GM23248 (cell line): ENCODE measurements at places on chromosomes 5 and 9.

DNA sequence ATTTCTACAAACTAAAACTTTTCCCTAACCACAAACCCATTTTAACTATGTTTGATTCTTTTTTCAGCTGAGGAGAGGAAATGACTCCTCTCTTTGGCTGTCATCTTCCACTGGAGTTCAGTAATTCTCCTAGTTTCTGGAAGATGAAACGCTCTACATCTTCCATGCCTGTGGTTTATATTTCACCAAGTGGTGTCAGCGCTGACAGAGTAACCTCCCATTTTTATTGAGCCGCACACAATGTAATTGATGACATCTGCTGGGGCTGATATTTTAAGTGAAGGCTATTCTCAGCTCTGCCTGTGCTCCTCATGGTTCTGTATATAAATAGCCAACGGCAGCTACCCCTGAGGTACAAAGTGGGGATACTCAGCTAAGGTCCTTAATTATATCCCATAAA, 234.6 kb downstream of the SPOCK1 start:
- DNase-seq: peak; percentile 92

- no peak for DNase-seq
Measured at GRCh38 chr5:151766975-151767374, 4.8 kb upstream of the G3BP1 start.

DNA sequence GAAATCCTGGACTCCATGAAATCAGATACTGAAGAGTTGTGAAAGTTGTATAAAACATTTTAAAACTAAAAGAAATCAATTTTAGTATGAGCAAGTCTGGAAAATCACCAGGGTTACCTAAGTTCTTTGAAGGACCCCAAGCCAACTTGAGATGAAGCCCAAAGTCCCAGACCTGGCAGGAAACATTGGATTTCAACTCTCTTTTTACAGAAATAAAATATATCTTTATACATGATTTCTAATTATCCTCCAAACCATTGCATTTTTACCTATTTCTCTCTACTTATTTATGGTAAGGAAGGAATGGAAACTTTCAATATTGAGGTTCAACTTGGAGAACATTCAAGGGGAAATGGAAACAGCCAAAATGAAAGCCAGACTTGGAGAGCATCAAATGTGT, 390.6 kb upstream of the C9orf72 start:
- DNase-seq: no peak

- peak; percentile 78 for DNase-seq
Measured at GRCh38 chr9:124771867-124772679, 962 bp upstream of the NR6A1 start.

- DNase-seq: no peak
Measured at GRCh38 chr5:148849461-148849860, 23.1 kb downstream of the ADRB2 start.

DNA sequence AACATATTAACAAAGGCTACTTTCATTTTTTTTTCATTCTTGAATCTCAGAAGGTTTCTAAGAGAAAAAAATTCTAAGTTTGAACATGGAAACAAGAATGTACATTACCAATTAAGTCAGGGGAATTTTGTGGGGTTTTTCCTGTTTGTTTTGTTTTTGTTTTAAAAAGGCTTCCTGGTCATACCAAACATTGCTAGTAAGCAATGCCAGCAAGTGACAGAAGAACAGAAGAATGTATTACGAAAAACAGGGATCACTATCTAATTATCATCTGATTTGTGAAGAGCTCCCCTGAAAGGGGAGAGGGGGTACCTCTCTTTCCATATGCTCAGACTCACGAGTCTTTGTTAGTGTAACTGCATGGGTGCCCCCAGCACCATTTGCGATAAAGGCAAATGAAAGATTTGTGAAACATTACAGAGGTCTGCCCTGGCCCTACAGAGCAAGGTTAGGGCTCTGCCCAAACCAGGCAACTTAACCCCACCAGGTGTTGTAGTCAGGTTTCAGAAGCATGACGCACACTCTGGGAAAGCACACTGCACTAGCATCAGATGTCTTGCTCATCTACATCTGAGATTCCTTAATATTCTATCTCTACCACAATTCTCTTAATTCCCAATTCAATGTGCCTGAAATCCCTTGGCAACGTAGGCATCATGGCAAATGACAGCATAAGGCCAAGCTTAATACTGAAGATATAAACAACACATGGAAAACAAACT, 268.2 kb downstream of the MLLT3 start:
- peak; percentile 44 for DNase-seq

GRCh38 chr9:111236332-111236731, 93.7 kb downstream of the OR2K2 start:
- no peak for DNase-seq

GRCh38 chr9:90085633-90086032, 480.8 kb downstream of the GADD45G start:
- no peak for DNase-seq

DNA sequence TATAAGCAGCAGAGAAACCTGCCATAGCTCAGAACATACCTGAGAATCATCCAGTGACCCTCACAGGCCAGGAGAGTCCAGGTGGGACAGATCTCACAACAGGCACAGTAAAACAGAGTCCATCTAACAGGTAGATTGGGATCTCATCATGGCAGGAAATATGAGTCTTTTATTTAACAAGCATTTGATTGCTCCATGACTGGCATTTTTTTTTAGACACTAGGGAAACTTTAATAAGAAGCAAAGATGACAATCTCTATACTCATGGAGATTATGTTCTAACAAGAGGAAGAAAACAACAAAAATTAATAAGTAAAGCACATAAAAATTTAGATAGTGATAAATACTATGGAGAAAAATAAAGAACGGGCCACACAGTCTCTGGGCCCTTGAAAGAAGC, 12.5 kb upstream of the PUM3 start:
- no peak for DNase-seq

- no peak for DNase-seq
Measured at GRCh38 chr5:116930616-116931015, 356.0 kb upstream of the SEMA6A start.

DNA sequence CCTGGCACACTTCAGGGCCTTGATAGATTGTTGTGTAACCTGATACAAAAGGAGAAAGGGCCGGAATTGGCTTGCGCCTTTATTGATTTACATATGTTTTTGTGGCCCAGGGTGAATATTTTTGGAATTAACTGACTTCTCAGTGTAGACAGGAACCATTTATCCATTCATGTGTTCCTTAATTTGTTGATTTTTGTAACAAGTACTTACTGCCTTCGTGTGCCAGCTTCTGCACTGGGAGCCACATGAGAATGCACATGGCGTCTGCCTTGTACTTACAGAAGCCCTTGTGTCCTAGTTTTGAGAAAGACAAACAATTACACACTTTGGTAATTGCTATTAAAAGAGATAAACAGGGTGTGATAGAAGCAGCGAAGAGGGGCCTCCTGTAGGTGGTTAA, 26.4 kb downstream of the EHMT1 start:
- DNase-seq: no peak

DNA sequence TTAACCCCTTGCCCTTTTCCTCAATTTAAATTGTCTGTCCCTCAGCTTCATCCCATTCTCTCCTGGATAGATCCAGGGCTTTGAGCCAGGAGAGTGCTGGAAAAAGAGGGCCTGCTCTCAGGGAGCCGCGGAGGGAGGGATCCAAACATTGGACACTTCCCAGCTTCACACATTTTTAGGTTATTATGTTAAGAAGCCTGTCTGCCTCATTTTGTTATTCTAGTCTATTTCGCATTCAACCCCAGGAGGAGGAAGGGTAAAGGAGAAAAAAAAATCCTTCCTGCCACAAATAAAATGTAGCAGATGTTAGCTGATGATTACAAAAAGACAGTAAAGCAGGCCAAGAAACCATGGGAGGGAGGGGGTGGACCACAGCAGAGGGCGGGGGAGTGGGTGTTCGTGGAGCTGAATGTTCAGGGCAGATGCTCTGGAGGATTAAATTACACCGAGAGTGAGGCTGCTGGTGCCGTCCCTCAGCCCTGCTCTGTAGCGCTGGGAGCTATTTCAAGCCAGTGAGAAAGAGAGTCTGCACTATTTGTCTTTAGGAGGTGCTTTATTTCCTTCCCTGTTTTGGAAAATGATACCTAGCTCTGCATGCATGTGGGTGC, 60.6 kb upstream of the ZFR start:
- DNase-seq: peak; percentile 83

DNA sequence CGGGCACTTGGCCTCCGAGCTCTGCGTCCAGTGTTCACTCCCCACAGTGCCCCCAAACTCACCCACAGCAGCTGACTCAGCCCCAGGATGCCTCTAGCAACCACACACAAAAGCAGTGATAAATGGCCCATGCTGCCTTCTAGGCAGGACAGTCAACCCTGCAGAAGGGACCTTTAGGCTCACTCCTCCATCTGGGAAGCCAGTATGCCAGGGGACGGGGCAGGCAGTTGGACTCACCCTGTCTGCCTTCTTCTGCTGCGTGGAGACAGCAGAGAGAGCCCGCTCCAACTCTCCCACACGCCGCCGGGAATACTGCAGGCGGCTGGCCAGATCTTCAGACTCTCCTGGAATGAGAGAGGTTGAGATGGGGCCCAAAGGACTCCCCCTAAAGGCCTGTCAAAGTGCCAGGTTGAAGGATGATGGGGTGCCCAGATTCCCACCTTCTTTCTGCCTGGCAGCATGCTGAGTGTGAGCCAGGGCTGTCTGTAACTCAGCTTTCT, 10.4 kb downstream of the GOLGA2 start:
- DNase-seq: no peak

- DNase-seq: peak; percentile 93
Measured at GRCh38 chr5:81825237-81825636, 74.3 kb upstream of the SSBP2 start.

GRCh38 chr5:139648205-139649081, at the start of gene CXXC5:
TSS of gene CXXC5 (plus strand) at chr5:139648349. CDS start at chr5:139680524, 32,175 bp downstream.
- DNase-seq: peak; percentile 90

- DNase-seq: no peak
Measured at GRCh38 chr9:135415586-135415985, 64.0 kb upstream of the PPP1R26 start.

GRCh38 chr5:115349001-115349817, 52.8 kb upstream of the CCDC112 start:
- peak; percentile 95 for DNase-seq

DNA sequence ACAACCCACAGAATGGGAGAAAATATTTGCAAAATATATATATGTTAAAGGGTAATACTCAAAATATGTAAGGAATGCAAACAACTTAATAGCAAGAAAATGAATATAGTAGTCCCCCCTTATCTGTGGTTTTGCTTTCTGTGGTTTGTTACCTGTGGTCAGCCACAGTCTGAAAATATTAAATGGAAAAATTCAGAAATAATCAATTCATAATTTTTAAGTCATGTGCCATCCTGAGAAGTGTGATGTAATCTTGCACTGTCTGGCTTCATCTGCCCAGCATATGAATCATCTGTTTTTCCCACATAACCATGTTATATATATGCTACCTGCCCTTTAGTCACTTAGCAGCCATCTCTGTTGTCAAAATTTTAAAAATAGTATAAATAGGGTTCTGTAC, 11.7 kb downstream of the CER1 start:
- peak; percentile 53 for DNase-seq

GRCh38 chr5:134240421-134240962, 14.6 kb upstream of the PPP2CA start:
- DNase-seq: peak; percentile 45

DNA sequence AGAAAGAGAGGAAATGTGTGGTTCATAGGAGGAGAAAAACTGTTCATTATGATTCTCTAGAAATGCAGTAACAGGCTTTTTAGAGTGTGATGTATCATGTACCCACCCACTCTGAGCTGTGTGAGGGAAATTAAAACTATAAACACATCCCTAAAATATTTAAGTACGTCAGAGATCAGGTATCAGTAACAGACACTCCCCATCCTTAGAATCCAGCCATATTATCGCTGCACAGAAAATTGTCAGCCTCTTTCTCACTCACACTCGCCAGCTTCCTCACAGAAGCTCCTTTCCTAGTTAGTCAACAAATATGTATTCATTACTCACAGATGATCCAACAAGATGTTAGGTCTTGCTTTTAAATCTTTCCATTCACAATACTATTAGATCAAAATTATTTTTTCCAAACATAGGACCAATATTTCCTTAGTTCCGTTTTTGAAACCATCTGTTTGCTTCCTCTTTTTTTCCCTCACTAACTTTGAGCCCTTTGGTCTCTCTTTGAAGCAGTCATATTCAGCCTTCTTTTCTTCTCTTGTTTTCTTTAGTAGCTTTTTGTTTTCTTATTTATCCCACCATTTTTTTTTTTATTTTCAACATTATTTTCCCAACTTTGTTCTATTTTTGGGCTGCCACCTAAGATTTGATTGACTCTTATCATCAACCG, 13.6 kb upstream of the MAST4 start:
- DNase-seq: peak; percentile 95

- peak; percentile 7 for DNase-seq
Measured at GRCh38 chr5:78569441-78569840, 79.1 kb downstream of the LHFPL2 start.
